ENCODE measurements at places on chromosomes 2 and 18.

DNA sequence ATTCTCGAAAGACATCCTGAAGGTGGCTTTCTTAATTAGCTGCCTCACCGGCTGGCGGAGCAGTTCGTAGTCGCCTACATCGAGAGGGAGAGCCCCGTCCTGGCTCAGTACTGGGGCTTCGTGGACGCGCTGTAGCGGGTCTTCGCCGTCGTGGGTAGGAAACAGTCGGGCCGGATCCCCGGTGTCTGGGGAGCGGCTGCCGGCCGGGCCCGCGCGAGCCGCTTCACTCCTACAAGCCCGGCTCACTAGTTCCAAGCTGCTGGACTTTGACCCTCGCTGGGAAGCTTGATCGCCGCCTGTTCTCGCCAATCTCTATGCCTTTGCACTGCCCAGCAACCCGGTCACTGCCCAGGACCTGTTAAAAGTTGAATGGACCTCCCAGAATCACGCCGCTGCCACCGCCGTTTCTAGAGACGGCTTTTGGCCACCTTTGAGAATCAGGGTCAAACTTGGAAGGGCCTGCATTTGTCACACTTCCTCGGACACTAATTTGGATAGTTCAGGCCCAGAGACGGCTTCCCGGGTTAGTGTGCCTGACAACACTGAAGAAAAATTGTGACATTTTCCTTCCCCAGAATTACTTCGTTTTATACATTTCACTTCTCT is 41.4 kb upstream of the AKAIN1 start:
- DNase-seq = peak; percentile 74

DNA sequence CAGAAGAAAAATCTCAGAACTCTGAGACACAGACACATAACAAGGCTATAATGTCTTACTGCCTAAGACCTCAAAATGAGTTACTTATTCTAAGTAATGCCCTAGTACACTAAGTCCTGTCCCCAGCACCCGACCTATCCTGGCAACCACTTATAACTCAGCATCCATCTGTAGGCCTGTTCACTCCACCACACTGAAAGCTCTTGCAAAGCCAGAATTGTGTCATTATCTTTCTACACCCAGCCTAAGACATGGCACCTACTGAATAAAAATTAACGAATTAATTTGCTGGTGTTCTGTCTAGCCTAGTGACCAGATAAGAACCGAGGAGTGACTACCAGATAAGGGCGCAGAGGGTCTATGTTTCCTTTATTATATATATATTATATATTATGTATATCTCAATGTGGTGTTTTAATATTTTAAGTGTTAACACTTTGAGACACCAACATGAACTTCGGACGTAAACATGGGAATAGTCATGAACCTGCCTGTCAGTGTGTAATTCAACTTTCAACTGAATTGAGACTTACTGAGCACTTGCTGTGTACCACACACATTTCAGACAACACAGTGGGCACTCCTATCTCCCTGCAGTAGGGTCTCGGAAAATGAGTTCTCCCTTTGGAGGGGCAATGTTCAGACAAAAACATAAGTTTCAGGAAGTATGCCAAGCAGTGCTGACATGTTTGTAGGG is 27.7 kb downstream of the TMEM131 start:
- no peak for DNase-seq

DNA sequence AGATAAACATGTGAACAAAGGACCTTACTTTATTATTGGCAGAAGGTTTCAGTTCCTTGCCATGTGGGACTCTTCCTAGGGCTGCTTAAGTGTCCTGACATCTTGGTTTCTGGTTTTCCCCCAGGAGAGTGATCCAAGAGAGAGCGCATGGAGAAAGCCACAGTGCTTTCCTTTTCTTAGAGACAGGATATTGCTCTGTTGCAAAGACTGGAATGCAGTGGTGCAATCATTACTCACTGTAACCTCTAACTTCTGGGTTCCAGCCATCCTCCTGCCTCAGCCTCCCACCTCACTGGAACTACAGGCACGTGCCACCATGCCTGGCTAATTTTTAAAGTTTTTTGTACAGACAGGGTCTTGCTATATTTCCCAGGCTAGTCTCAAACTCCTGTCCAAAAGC is 38.1 kb upstream of the TCF7L1 start:
- no peak for DNase-seq

DNA sequence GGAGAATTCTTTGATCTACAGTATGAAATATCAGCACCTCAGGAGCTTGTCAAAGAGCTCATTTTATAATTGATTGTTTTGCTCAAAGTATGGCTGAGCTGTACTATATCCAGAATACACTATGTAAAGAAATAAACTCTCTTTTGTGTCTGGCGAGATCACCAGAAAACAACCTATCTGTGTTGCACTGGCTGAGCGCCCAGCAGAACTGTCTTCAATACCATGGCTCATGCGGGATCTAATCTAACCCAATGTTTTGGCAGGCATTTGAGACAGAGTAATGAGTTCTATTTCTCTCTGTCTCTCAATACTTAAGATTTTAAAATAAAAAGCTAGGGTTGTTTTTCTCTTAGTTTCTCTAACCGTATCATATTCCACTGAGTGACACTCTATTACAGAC is 192.4 kb downstream of the L3MBTL4 start:
- DNase-seq = no peak

DNA sequence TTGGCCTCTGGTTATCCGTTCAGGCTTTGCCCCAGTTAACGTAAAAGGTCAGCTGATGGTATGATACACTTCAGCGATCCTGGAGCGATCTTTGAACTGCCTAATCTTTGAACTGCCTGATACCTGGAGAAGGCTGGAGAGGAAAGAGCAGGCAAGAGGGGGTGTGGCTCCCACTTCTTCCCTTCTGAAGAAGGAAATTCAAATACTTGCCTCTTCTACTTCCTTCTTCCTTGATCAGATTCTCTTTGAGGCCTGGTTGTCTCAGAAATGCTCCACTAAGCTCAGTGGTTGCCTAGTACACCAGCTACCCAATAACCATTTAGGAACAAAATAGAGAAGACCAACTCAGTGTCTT is 619 bp downstream of the GALM start:
- DNase-seq = peak; percentile 73

DNA sequence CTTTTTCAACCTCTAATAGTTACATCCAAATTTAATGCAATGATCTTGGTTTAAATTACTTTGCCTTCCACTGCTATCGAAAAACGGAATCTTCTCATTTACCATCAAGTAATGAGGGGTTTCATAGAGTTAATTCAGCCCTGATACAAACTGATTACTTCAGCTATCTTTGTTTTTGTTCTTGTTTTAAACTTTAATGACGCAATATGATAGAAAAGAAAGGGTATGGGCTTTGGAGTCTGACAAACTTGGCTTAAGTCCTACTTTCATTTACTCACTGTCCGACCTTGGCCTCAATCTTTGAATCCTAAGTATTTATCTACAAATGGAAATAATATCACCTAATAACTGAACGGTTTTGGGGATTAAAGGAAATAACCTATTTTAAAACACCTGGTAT is 16.1 kb downstream of the ADAM17 start:
- DNase-seq = no peak

DNA sequence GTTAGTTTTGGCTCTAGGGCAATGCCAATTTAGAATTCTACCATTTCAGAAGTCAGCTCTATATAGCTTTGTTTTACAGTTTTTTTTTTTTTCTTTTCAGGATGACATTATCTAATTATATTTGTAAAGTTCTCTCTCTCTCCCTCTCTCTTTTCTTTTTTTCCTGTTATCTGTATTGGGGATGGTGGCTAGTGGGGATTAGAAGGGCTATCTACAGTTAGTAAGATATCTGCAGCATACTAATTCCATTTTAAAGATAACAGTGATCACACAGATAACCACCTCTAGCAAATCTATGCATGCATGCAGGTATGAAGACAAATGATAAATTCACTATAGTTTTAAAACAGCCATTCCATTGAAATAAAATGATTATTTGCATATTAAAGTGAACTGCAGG is 438.9 kb downstream of the ERBB4 start:
- no peak for DNase-seq

DNA sequence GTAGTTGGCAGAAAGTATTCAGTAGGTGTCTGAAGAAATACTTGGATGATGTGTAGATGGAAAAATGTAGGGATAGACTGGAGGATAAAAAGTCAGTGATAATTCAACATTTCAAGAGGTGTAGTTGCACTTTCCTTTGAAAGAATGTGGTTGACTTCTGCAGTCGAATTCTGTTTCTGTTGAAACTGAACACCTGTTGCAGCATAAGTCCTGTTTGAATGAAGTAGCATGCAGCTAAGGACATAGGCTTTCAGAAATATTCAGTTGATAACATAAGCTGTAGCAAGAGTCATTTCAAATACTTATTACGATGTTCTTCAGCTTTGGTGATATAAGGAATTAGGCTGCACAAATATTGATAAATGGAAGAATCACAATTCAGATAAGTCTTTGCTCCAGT is 337.9 kb upstream of the LRRTM1 start:
- DNase-seq = no peak

DNA sequence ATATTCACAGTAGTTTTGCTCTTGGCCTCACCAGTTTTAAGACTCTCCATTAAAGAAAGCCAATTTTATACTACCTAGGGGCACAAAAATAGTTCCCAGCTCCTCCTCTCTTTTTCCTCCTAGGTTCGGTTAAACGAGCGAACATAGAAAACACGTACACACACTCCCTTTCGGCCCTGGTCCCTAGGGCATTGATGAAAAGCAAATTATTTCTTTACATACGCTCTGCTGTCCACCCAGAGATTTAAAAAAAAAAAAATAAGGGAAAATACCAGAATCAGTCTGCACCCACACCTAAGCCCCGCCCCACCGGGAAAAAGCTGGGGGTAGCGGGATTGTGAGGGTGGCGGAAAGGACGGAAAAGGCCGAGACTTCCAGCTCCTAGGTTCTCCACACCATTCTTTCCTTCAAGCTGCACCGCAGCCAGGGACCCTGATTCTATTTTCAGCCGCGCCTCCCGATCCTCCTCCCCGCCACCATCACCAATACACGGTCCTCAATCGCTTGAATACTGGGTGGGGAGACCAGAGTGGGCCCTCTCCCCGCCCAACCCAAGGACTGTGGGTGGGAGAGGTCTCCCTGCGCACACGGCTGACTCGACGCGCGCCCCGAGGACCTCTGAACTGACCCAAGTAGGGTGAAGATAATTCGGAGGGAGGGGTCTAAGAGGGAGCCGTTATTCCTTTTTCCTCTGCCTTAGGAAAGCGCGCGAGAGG is 769 bp downstream of the ATF2 start:
- peak; percentile 39 for DNase-seq

- DNase-seq = no peak
Observed at GRCh38 chr2:204551512-204551863, 6.2 kb downstream of the PARD3B start.

DNA sequence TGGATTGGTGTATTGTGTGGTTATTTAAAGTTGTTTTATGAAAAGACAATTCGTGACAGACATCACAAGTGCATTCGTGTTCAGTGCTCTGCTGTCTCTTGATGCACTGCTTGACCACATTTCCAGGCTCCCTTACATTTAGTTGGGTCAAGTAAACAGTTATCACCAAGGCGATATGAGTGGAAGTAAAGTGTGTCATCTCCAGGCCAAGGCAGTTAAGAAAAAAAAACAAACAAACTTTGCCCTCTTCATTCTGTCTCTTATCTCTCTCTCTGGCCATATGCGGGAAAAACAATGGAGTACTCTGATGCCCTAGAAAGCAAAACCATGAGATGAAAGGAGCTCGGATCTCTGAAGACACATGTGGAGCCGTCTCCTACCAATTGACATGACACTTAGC is 131.1 kb downstream of the DSEL start:
- DNase-seq = no peak

DNA sequence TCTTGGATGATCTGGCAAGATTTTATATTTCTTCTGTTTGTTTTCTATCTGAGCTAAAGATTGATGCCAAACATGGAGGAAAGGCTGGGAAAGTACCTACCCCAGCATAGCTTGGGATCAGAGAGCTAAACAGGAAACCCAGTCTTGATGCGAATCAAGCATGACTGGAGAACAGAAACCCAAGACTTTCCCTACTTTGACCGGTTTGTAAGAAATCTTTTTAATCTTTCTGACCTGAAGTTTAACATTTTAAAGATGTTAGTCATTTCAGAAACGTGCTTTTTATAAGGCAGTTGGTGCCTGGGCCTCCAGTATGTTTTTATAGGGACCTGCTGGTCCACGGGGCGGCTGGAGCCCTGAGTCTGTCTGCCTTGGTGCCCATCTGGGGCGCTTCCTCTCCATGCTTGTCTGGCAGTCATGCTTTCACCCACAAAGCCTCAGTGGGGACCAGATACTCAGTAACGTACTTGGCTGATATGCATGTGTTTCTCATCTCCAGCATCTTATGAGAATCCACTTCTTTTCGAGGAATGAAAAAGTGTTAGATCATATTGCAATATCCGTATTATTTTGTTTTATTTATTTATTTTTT is 266.5 kb downstream of the PTGR3 start:
- DNase-seq = no peak

GRCh38 chr2:109125593-109126500 is 3.2 kb upstream of the SH3RF3 start:
- no peak for DNase-seq

GRCh38 chr18:44837482-44838180 is 156.9 kb downstream of the SETBP1 start:
- DNase-seq = no peak

Data from Caco-2 (cell line).